GOT3 (cell line): ENCODE measurements at places on chromosomes 7 and 10.

DNA sequence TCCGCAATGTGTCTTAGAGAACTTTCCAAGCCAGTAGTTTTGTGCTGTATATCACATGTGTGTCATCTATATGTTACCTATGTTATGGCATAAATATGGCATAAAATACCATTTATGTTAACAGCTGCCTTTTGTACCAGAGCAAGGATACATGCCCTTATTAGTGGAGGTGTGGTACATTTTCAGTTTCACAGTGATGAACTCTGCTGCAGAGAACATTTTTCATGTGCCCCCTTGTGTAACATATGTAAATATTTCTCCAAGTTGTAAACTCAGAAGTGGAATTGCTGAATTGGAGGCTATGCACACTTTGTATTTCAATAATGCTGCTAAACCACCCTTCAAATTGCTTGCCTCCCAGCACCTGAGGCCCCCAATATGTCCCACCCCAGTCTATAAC, 31.9 kb upstream of the CRHR2 start:
- DNase-seq, result no peak

GRCh38 chr7:105905209-105905909, 29.0 kb upstream of the ATXN7L1 start:
- no peak for DNase-seq

DNA sequence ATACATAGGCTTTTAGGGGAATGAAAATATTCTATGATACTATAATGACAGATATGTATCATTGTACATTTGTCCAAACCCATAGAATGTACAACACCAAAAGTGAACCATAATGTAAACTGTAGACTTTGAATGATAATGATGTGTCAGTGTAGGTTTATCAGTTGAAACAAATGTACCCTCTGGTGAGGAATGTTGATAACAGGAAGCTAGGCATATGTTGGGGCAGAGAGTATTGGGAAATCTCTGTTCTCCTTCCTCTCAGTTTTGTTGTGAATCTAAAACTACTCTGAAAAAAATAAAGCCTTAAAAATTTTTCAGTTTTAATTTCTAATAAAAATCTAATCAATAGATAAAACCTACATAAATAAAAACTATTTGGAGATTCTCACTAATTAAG, 36.9 kb downstream of the C1GALT1 start:
- no peak for DNase-seq

GRCh38 chr10:71978476-71978875, 14.3 kb downstream of the CHST3 start:
- DNase-seq, result no peak

GRCh38 chr10:121574519-121575166, 23.6 kb downstream of the FGFR2 start:
- no peak for DNase-seq

- DNase-seq, result no peak
Observed at GRCh38 chr7:131656980-131657723, 100.7 kb upstream of the PODXL start.

DNA sequence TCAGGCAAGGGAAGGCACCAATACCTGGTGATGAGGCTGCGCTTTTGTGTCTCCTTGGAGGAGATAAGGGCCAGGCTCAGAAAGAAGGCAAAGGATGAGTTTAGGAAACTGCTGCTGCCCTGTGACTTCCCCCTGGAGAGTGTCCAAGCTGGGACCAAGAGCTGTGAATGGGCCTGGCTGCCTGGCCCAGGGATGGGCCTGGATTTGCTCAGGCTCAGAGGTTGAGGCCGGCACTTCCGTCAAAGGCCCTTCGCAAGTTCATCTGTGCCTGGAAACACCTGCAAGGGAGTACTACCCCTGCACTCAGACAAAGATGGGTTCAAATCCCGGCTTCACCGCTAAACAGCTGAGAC, 50.5 kb upstream of the NANOS1 start:
- DNase-seq, result no peak

GRCh38 chr7:135857519-135858274, 109.1 kb upstream of the FAM180A start:
- no peak for DNase-seq

DNA sequence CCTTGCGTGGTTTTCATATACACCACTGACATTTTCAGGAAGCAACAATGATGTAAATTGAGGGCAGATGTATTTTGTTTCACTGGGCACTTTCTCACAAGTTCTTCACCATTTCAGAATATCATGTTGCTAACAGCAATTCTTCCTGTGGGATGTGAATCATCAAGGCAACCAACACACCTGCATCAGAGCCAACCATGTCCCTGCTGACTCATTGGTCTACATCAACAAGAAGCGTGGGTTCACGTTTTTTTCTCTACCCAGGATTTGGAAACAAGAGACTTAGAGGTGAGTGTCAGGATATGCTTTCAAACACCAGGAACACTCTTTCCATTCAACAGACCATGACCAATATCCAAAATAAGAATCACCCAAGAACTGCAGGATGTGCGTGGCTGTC, 203.9 kb downstream of the TEX36 start:
- no peak for DNase-seq

GRCh38 chr10:108036265-108036664, 871.8 kb upstream of the SORCS1 start:
- no peak for DNase-seq

- DNase-seq, result no peak
Observed at GRCh38 chr10:63477927-63478326, 12.2 kb upstream of the JMJD1C start.

- no peak for DNase-seq
Observed at GRCh38 chr7:116548506-116548905, 23.7 kb downstream of the CAV1 start.
